ENCODE measurements at places on chromosomes 5 and 9.
A peak's percentile ranks its signal among the peaks of the same experiment; 100 is the strongest.

GRCh38 chr5:53368516-53368915 is 111.9 kb upstream of the FST start:
- DNase-seq: no peak

DNA sequence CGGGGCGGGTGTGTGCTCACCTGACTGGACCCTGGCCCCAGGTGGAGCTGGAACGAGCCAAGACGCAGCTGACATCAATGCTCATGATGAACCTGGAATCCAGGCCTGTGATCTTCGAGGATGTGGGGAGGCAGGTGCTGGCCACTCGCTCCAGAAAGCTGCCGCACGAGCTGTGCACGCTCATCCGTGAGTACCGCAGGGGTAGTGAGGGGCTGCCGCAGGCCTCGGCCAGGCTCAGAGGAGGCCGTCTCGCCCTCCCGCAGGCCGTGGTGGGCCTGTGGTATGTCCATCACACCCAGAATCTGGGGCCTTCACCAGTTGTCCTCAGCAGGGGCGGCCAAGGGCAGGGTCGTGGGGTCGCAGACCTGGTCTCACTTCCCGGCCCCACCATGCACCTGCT is 11.3 kb downstream of the PMPCA start:
- DNase-seq: no peak

- no peak for DNase-seq
Measured at GRCh38 chr5:164818445-164818844, 1313.0 kb downstream of the MAT2B start.

DNA sequence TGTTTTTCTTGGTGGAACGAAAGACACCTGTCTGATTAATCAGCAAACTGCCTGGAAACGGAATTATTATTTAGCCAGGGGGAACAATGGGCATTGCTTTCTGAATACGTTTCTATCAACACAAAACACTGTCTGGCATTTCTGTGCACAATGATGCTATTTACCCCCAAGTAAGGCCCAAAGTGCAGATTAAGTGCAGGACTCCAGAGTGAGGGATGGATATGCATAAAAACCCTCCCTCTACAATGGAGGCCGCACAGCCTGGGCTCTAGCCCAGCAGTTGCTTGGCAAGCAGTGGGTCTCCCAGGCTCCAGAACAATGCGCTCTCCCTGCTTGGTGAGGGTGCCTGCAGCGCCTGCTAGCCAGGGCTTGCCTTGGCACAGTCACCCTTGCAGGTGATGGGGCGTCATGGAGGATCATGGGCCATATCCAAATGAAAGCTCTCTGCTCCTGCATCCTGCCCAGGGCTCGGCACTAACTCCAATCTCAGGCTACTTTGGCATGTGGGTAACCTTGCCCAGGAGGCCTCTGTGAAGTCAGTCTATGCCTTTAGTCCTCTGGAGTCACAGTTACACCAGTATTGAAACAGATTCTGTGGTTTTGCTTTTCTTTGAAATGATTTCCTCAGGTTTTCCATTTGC is 11.5 kb upstream of the SPATA24 start:
- no peak for DNase-seq

DNA sequence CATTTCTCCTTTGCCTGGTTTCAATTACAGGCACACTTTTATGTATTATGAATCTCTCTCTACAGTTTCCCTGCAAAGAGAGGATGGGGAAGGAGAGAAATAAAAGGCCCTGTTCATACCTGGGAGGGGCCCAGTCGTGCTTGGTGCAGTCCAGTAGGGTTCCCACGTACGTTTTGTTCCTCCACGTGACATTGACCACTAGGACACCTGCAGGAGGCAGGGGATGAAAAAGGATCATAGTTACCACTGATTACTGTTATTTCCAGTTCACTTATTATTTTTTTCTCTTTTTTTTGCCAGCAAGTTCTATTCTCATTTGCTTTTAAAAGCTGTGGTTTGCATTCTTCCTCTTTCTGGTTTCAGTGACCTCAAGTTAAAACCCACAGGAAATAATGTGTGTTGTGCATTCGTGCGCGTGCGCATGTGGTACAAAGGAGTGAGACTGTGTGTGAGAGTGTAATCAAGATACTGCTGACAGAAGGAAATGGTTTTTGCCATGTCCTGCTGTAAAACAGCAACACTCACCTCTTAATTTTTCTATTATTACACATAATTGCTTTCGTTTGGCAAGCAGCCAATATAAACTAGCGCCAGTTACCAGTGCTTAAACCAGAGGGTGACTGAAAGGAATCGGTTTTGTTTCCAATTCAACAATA is 96.8 kb downstream of the ZNF608 start:
- peak; percentile 13 for DNase-seq

- DNase-seq: no peak
Measured at GRCh38 chr9:80690349-80690939, 998.9 kb downstream of the TLE1 start.

- no peak for DNase-seq
Measured at GRCh38 chr5:28234356-28234968, 1196.1 kb upstream of the CDH9 start.

DNA sequence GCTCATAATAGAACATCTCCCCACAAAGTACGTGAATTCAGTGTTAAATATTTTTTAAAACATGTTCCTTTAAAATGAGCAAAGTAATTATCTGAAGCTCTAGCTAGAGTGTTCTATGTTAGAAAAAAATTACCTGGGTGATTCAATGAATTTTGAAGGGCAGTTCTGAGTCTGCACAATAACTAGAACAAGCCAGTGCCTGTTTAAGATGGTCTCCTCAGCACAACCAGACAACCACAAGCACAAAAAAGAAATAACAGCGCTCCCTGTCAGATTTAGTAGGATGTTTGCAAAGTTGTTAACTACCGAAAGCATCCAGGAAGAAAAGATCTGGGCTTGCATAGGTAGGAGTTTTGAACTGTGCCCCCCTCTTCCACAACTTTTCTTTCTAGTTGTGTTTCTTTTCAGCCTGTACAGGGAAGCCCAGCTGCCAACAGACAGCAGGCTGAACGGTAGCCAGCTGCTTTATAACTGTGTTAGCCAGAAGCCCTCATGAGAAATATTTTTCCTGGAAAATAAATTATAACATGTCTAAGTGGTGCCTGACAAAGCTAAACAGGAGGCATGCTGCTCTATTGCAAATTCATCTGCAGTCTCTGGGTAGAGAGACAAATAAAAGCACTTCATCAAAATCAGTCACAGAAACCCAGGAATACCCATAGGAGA is 1026.9 kb downstream of the MAT2B start:
- DNase-seq: no peak

DNA sequence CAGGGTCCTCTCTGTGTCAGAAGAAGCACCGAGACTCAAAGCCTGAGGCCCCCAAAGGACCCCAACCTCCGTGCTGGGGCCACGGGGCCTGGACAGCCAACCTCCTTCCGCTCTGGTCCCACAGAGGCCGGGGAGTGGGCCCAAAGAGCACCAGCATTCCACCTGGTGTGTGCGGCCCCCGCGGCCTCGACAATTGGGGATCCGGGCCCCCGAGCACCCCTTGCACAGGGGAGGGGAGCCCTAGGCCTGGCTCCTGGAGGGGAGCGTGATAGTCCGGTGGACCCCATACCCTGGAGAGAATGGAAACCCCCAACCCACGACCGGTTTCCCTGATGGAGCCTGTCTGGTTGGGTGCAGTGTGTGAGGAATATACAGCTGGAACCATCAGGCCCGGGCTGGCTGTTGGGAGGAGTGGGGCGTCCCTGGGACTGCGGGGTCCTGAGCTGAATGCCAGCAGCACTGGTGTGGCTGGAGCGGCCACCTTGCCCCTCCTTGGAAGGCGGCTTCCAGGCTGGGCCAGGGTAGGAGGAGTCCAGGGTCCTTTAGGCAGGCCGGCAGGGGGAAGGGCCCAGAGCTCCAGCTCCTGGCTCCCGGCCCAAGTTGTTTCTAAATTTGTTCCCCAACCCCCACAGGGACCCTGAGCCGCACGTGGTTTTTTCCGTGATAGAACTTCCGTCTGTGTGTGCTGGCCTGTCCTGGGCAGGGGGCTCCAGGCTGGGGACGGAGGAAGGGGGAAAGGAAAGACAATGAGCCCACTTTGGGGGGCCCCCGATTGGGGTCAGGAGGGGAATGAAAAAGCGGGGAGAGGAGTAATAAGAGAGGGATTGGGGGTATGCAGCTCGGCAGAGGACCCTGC is 825 bp upstream of the TOR4A start:
- no peak for DNase-seq

DNA sequence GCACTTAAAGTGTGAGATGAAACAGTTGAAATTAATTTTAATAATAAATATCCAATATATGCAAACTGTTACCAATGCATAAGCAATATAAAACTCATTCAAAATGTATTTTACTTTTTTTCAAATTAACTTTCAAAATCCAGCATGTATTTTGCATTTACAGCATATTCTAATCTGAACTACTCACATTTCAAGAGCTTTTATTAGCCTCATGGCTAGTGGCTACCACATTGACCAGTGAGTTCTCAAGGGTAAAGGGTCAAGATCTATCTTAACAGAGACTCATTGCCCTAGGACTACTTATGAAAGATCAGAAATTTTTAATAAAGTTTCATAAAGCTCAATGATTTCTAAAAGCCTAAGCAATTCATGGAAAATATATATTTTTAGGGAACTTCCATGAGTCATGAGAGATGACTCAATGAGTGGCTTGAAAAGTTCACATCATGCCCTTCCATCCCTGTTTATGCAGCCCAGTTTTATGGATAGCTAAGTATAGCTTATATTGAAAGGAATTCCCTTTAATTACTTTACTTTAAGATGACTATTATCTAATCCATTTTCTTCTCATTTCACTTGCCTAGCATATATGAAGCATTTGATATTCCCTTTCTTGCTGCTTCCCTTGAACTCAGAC is 608.6 kb downstream of the SLCO4C1 start:
- DNase-seq: no peak

- DNase-seq: no peak
Measured at GRCh38 chr5:179195561-179196404, 135.6 kb downstream of the ZNF354C start.

GRCh38 chr5:40626801-40627200 is 52.9 kb upstream of the PTGER4 start:
- no peak for DNase-seq

GRCh38 chr5:148387325-148387724 is 3.6 kb downstream of the FBXO38 start:
- no peak for DNase-seq

- DNase-seq: no peak
Measured at GRCh38 chr9:5628183-5628529, 751 bp upstream of the RIC1 start.

GRCh38 chr5:143399616-143400540 is 3.6 kb downstream of the NR3C1 start:
- DNase-seq: no peak

GRCh38 chr9:131677444-131678180 is 62.3 kb downstream of the RAPGEF1 start:
- DNase-seq: no peak

DNA sequence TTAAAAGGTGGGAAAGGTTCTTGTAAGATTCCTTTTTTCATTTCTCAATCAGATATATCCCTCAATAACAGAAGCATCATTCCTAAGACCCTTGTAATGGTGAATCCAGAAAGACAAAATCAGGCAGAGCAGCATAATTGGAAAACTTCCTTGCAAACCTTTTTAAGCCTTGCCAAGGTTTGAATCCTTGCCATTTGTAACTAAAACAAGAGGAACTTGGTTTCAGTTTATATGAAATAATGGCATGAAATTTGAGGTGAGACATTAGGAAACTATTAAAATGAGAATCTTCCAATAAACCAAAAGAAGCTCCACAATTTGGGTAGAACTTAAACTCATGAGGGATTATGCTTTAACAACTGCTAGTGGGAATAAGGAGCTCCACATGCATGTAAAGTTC is 384.7 kb upstream of the SMC2 start:
- no peak for DNase-seq

DNA sequence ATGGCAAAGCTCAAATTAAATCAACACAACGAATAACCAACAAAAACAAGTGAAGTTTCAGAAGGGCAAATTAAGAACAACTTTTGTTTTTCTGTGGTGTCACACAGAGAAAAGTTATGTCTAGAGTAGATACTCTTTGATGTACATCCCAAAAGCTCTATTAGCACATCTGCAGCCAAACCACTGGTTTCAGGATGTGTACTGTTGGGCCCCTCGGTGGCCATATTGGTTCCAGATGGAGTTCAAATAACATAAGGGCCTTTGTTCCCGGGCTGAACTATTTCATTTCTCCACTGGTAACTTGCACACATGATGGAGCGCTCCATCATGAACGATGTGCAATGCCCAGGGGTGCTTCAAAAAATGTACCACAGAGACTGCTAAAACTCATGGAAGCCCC is 126.1 kb downstream of the SEMA5A start:
- no peak for DNase-seq

GRCh38 chr9:87498046-87498810 is 561 bp downstream of the DAPK1 start:
- DNase-seq: no peak

DNA sequence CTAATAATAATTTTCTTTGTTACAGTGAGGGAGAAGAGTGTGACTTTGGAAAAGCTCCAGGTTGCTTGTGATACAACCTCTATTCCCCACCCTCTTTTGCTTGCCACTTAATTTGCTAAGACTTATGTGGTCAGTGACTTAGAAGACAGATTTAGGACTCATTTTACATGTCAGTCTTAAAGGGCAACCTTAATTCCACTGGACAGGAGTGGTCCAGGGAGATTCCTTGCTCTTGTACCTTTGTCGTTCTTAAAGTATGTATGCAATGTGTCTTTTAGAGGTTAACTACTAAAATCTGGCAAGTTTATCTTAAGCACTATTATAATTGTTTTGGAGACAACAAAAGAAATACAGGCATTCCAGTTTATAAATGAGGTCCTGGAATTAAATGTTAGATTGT is 20.0 kb downstream of the SLC30A5 start:
- no peak for DNase-seq

GRCh38 chr5:34621277-34622097 is 34.6 kb upstream of the RAI14 start:
- no peak for DNase-seq

DNA sequence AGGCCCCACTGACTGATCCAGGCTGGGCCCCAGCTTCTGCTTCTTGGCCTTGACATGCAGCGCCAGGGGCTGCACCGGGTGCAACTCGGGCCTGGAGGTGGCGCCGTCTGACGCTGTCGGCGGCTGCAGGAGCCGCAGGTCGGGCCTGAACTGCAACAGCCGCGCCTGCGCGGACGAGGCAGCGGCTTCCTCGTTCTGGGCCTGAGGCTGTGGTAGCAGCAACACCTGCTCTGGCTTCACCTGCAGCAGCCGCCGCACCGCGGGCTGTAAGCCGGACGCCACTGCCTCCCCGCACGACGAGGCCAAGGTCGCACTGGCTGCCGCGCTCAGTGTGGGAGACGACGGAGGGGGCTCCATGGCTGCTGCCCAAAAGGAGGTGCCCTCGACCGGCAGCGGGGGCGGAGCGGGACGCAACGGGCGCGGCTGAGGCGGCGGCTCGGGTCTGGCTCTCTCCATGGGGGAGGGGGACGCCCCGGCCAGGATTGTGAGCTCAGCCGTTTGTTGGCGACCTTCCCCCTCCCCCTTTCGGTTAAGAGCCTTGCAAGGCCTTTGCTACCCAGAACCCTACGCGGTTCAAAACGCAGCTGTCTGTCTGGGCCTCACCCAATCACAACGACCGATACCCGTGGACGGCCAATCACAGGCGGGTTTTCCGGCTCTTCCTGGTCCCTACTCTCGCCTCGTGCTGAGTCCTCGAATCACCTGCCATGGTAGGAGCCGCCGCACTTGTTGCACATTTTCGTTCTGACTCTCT is 438 bp downstream of the SOX30 start:
- no peak for DNase-seq
